ENCODE measurements at places on chromosomes 7 and 10. TPM values are rescaled to one million over a fixed set of nuclear protein-coding genes. Genes with fewer than 3 reads are reported as not detected.

GRCh38 chr7:102319671-102320070 lies 33.0 kb downstream of the SH2B2 start:
- no peak for DNase-seq

- DNase-seq = no peak
Measured at GRCh38 chr10:85538601-85539000, 828.0 kb downstream of the GRID1 start.

DNA sequence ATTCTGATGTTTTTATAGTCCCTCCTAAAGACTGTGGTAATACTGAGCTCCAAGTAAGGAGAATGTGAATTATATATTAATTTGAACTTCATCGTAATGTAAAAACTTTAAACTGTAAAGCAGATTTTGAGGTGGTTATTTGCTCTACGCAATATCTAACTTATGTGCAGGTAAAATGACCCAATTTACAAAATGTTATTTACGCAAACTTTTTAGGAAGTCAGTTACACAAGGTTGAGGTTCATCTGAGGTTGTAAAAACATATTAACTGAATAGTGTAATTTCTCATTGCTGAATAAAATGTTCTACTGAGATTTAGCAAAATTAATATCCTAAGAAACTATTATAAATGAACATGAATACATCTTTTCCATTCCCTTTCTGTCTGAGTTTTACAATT lies 15.8 kb downstream of the GLCCI1 start:
- DNase-seq = no peak

DNA sequence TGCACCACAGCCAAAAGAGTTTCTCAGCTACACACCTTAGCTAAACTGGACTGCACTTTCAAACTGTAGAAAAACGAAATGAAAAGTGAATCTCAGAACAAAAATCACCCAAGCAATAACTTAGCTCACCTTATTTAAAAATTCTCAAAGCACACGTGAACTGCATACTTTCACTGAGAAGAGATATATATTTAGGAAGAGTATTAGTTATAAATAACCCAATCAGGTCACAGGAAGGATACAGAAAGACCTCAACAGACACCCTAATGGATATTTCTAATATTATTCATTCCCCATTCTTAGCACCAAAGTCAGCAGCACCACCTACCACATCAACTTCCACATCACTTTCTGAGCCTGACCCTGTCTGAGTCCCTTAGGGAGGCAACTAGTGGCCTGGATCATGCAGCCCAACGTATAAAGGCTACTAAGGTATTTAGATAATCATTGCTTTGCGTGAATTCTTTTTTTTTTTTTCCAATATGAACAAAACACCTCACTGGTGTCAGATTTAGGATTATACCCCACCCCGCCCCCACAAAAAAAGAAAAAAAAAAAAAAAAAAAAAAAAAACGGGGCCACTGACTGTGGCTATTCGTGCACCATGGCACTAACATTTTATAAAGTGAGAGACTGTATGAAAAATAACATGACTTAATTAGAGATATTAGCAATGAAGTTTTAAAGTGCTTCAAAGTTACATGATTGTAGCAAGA lies 2.6 kb downstream of the ABI1 start:
- no peak for DNase-seq

DNA sequence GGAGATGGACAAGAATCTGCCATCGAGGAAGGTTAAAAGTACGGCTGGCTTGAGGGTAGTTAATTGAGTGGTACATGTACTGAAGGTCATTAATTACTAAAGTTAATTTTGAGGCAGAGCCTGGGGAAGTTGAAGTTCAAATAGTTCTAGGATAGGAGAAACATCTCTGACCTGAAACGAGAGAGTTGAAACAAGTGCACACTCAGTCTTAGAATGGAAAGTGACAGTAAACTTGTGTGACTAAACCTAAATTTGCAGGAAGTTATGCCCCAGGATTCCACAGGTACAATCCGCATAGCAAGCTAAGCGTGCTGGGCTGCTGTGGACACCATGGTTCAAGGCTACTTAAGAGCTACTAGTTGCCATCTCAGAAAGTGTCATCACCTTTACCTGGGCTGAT lies 209.9 kb downstream of the CHCHD3 start:
- no peak for DNase-seq

DNA sequence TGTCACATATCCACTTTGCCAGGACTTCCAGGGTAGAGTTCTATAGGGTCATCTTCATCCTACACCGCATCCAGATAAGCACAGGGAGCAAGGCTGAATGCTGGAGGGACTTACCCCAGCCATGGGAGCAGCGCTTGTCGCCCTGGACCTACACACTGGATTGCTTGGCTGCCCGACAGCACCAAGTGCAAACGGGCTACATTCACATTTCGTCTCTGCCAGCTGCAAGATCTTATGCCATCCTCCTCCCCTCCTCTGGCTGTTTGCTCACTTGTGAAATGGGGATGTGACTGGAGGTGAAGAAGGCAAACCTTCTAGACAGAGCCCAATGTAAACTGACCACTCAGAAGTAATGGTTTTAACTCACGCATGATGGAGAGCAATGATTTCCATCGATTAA lies 1.0 kb downstream of the DDC start:
- DNase-seq = no peak

DNA sequence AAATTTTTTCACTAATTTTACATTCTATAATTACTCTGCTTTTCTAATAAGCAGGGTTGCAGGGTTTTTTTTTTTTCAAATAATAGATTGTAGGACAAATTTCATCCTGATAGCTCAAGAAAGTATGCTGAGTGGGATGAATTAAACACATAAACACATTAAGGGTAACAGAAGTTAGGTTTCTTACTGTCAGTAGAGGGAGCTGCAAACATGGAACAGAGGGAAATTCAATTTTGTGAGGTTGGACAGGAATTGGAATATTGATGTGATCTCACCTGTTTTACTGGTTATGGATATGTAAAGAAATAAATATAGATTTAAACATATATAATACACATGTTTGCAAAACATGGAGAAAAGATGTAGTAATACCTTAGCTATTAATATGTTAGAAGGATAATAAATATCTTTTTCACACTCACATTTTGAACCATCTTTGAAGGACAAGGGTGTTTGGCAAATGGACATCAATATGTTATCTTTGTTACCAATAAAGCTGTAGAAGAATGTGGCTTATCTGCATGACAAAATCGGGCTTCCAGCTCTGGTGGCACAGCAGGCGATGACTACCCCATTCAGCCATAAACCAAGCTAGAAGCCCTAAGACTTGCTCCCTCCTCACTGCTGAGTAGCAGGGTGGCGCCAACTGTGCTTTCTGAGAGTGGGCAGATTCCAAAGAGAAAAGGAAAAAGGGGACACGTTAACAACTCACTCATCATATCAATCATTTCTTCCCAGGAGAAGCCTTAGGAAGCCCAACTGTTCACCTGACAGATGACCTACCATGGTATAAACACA lies 1257.4 kb downstream of the GATA3 start:
- DNase-seq = no peak

DNA sequence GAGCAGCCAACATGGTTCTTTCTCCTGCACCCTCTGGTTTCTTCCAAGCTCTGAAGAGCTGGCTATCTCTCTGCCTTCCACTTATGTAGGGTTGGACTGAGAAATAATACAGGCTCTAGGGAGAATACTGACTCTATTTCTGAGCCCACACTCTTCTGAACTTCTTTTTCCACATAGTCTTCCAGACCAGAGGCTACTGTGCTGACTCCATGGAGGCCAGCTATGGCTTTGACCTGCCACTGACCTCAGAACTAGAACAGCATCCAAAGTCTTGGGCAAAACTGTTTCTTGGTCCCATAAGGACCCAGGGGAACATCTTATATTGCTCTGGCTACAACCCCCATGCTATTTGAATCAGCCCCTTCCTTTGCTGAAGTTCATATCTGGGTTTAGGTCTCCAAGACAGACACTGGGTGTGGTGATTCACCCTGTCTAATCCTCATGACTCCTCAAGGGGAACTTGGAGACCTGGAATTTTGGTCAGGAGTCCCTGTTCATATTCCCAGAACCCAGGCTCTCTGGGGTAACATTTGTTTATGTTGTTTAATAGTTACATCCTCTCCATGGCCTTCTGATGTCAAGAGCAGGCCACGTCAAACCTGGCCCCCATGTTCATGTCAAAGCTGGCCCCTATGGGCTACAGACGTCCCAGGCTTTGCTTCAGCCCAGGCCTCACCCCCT lies 12.1 kb upstream of the PLAU start:
- DNase-seq = no peak

DNA sequence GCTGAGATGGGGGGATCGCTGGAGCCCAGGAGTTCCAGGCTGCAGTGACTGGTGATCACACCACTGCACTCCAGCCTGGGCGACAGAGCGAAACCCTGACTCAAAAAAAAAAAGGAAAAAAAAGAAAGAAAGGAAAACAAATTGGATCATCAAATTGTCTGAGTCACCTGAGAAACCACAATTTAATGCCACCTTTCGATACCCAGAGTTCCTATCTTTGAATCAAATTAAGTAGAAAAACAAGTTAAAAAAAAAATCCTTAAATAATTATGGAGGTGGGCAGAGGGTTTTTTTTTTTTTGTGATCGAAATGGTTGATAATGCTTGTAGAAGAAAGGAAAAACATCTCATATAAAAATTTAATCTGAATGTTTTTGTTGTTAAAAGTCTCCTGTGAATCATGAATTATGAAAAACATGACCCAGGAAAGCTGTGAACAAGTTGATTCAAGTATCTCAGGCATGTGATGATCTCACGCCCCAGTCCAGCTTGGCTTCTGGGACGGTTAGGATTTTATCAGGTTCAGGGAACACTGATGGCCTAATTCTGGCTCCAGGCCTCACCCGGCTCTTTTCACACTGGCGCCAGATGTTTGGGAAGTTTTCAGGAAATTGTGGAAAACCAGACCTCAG lies 25.3 kb upstream of the CUX1 start:
- peak; percentile 71 for DNase-seq

- no peak for DNase-seq
Measured at GRCh38 chr10:78442836-78443550, 409.3 kb downstream of the RPS24 start.

DGKB gene
- polyA plus RNA-seq = 0.08 TPM

SFRP4 gene
- polyA plus RNA-seq = 0.65 TPM

TNPO3 gene
- 11.0 TPM for polyA plus RNA-seq

C10orf105 gene
- 0.03 TPM for polyA plus RNA-seq

OGDHL gene
- polyA plus RNA-seq = 0.18 TPM

HERPUD2 gene
- polyA plus RNA-seq = 6.4 TPM

AGK gene
- polyA plus RNA-seq = 28.2 TPM

Data from heart left ventricle (tissue), 16 donors.